ENCODE measurements at places on chromosomes 5 and 9.
A peak's percentile ranks its signal among the peaks of the same experiment; 100 is the strongest.

- DNase-seq = no peak
These were observed 205.2 kb downstream of the CAAP1 start for GRCh38 chr9:26687421-26687820.

- no peak for DNase-seq
These were observed 11.8 kb downstream of the PHF19 start for GRCh38 chr9:120865176-120865575.

- no peak for DNase-seq
These were observed 129.4 kb downstream of the EDIL3 start for GRCh38 chr5:84255315-84255714.

- DNase-seq = no peak
These were observed 32.1 kb upstream of the LMNB1 start for GRCh38 chr5:126744836-126745235.

DNA sequence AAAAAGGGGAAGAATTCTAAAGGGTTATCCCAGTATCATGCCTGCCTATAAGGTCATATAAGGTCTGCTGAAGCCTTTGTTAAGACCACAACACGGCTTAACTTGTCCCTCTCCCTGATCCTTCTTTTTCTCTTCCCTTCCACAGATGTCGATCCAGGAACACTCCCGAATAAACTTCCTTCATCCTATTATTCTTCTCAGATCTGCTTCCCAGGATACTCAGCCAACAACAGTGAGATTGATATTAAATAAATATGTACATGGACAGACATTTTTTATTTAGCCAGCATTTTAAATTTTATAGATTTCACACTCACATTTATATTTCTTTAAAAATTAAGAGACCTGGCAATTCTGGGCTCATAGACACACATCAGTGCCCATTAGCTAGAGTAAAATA, 44.1 kb downstream of the DPYSL3 start:
- DNase-seq = no peak

- no peak for DNase-seq
These were observed 245.7 kb upstream of the IRX2 start for GRCh38 chr5:2997179-2997578.

GRCh38 chr5:73484511-73484910, 13.7 kb upstream of the BTF3 start:
- no peak for DNase-seq

GRCh38 chr5:105638437-105638836, 2032.3 kb downstream of the EFNA5 start:
- DNase-seq = no peak

DNA sequence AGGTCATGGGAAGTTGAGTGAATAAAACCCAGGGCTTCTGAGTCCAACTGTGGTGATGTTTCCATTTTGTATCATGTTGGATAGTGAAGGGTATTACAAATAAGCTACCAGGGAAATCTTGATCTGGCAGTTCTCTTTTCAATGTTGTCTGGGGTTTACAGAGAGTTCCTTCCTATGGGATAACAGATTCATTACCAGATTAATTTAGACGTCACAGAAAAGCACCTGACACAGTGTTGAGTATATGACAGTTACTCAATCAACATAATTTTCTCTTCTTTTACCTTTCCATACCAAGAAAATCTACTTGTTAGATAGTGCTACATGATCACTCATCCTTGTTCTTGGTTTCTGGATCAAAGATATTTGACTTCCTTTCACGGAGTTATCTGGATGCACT, 270.9 kb downstream of the ACTL7B start:
- no peak for DNase-seq

DNA sequence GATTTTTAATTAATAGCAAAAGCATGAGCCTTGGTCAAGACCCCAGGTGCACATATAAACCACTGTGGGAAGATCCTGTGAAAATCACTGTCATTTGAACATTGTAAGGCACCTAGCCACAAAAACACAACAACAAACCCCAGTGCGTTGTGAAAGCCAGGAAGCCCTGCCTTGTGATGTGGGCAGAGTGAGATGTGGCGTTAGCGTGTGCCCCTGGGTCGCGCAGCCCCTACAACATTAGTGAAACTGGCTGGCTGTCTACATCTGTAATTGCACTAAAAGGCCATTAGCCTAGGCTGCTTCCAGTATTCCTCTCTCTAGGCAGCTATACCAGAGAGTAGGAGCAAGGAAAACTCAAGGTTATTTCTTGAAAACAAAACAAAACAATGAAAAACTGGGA, 21.1 kb upstream of the PDZD2 start:
- no peak for DNase-seq

GRCh38 chr5:172592881-172593280, 48.2 kb upstream of the NEURL1B start:
- DNase-seq = no peak

- no peak for DNase-seq
These were observed 803.1 kb upstream of the COX7C start for GRCh38 chr5:85814596-85814995.

DNA sequence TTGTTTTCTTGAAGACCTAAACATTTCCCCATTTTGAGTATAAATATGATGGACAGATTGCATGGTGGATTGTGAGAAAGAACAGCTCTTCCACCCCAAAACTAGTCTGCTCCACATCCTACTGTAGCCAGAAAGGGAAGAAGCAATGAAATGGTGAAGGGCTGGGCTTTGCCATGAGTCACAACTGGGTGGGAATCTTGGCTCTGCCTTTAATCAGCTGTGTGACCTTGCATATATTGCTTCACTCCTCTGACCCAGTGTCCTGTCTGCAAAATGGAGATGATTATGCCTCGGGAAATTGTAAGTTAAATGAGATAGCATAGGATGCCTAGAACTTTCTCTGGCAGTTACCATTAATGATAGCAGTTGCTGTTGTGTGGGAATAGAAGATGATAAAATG, 101.9 kb downstream of the PDE8B start:
- DNase-seq = no peak

GRCh38 chr9:81344366-81344765, 345.0 kb downstream of the TLE1 start:
- DNase-seq = no peak

DNA sequence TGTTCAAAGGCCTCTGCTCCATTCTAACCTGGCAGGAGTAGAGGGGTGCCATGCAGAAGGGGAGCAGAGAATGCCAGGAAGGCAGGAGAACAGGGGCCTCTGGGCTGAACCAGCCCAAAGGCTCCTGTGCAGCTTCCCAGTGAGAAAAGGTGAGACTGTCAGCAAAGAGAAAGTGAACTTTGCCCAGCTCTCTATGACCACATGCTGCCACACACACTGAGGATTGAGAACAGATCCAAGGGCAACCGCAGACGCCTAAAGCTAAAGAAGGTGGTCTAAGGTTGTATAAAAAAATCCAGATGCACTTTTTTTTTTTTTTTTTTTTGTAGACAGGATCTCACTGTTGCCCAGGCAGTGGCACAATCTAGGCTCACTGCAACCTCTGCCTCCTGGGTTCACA, 51.4 kb downstream of the ALDH7A1 start:
- DNase-seq = no peak

DNA sequence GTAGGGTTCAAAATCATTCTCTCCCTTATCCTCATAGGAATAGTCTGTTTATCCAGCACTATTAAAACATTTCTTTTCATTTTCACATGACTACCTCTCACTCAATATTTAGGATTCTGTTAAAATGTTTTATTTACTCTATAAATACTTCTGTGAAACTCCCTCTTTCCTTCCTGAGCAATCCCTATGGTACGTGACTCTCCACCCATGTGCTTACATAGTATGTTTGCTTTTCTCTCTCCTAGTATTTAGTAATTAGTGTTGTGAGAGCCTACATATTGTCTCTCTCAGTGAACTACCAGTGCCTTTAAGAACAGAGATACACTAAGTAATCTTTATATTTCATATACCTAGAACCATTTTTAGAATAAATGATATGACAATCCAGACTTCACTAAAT, 46.0 kb downstream of the PTPRD start:
- DNase-seq = no peak

GRCh38 chr5:150562832-150563231, 54.9 kb downstream of the NDST1 start:
- DNase-seq = peak; percentile 35

- DNase-seq = no peak
These were observed 22.0 kb downstream of the RUFY1 start for GRCh38 chr5:179572386-179572785.

DNA sequence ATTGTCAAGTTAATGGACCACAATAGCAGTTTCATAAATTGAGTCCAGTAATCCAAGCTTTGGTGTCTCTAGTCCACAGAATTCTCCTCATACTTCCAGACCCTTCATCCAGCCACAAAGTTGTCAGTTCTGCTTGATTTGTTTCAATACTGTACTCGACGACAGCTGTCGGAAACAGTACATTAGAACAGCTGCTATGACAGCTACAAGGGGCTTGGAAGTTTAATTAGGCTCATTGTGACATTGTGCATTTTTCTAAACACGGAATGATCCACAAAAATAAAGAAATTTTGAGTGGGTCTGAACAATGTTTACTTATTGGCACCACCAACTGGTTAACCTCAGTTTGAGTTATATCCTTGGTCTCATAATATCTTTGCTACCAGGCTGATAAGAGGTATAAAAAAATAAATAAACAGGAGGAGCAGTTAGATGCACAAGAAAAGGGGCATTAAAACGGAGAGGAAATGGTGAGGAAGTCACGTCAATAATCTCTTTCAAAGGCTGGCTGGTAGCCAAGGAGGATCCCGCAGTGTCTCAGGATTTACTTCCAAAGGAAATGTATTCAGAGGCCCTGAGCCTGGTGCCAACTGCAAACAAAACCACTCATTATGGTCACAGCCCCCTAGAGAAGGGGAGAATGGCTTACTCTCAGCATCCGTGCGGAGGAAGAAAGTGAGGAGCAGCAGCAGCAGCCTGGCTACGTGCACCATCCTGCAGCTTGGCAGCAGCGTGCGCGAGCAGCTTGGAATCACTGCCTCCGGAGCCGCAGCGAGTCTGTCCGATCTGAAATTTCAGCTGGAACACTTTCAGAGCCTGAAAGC, 933.8 kb upstream of the DMAC1 start:
- no peak for DNase-seq

- DNase-seq = no peak
These were observed 971.1 kb upstream of the COX7C start for GRCh38 chr5:85646641-85647040.

GRCh38 chr5:89087551-89088318, 204.8 kb upstream of the MEF2C start:
- no peak for DNase-seq

- DNase-seq = no peak
These were observed 219.9 kb upstream of the GAS1 start for GRCh38 chr9:87167161-87167560.

DNA sequence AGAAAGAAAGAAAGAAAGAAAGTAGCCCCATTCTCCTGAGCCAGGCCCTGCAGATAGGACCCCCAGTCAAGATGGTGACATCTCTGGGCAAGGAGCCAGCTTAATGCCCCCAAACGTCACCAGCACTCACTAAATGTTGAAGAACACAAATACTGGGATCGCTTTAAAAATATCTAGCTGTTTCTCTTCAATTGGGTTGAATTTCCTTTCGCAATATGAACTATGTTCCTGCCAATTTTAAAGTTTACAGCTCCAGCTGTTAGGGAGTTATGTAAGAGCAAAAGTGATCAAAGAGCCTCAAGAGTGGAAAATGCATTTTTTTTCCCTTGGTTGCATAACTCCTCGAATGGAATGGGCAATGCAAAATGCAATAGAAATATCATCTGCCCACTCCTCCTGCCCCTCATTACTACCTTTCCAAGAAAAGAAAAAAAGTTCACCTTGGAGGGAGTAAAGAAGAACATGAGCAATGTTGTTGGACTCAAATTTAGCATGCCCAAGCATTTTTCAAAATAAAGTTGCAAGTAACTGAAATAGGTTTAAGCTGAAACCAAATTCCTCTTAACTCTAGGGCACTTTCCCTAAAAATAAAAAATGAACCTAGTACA, 244.2 kb upstream of the PIK3R1 start:
- no peak for DNase-seq

DNA sequence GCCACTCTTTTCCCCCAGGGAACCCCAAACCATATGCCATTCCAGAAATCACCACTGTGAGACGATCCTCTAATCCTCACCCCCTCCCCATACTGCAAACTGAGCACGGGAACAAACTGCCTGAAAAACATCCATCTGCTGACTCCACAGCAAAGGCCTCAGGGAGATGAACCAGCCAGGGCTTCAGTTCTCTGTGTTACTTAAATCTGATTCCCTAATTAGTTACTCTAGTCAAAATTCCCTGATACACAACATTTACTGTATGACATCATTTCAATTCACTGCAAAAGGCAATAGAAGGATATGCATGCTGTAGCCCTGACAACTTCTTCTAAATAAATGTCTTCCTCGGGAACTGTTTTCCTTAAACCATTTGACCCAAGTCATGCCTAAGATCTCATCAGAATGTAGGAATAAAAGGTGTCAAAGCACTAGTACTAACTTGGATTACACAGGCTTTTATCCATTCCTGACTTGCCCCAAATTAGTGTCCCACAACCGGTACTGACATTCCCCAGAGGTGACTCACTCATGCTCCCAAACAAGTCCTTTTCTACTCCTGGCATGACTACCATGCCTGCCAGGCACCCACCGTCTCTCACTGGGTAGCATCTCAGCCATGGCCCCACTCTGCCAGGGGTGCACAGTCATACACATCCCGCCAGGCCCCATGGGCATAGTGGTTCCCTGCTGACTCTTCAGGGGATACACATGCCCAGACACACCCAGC, 35.0 kb downstream of the MTX3 start:
- DNase-seq = no peak

DNA sequence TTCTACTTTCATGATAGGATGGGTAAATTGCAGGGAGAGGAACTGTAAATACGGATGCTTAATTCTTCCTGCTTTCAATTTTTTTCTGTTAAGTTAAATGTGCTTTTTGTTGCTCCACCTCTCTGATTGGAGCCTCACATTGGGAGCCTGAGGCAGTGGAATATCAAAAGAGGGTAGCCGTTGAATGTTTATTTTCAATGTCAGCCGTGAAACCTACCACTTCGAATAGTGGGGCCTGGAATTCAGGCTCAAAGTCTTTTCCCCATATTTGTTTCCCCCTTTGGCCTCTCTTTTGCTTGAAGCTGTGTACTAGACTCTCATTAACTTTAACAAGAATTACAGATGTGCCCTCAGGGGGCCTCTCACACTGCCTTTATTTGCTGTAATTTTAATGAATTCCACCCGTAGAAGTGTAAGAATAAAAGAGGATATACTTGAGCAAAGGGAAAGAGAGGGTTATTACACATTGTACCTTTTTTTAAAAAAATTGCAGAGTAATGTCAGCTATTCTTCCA, 29.0 kb downstream of the PSAT1 start:
- no peak for DNase-seq

DNA sequence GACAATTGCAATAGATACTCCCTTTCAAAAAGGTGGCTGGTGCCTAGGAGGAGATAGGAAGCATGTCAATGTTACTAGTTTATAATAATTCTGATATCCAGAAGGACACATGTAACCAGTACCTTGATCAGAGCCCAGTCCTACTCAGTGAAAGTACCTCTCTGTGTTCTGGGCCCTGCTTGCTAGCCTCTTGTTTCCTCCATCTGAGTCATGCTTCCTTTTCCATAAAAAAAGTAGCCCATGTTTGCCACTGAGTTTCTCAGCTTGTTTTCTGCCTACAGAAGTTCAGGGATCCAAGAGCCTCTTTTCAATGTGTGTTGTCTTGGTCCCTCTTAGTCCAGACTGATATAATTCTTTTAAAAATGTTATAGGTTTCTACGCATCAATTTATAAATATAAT, 149.0 kb downstream of the SSBP2 start:
- no peak for DNase-seq

GRCh38 chr5:123709422-123709821, 197.4 kb downstream of the CSNK1G3 start:
- no peak for DNase-seq

- no peak for DNase-seq
These were observed 1.5 kb downstream of the GDNF start for GRCh38 chr5:37838152-37838932.

- no peak for DNase-seq
These were observed 148.3 kb downstream of the SPOCK1 start for GRCh38 chr5:137350791-137351190.

Data from activated CD4-positive, alpha-beta T cell treated with anti-CD3 and anti-CD28 coated beads, Interleukin-2, amount 50 U/mL, for 48 hours (primary cell).